ENCODE measurements at places on chromosomes 2 and 18.

GRCh38 chr2:200264631-200265030 is 41.9 kb upstream of the SPATS2L start:
- no peak for DNase-seq

- DNase-seq = no peak
Observed at GRCh38 chr2:181910028-181910831, 18.7 kb downstream of the ITPRID2 start.

- DNase-seq = no peak
Observed at GRCh38 chr2:170361090-170361936, 183.4 kb downstream of the MYO3B start.

GRCh38 chr2:65458999-65459398 is 26.6 kb upstream of the SPRED2 start:
- no peak for DNase-seq

DNA sequence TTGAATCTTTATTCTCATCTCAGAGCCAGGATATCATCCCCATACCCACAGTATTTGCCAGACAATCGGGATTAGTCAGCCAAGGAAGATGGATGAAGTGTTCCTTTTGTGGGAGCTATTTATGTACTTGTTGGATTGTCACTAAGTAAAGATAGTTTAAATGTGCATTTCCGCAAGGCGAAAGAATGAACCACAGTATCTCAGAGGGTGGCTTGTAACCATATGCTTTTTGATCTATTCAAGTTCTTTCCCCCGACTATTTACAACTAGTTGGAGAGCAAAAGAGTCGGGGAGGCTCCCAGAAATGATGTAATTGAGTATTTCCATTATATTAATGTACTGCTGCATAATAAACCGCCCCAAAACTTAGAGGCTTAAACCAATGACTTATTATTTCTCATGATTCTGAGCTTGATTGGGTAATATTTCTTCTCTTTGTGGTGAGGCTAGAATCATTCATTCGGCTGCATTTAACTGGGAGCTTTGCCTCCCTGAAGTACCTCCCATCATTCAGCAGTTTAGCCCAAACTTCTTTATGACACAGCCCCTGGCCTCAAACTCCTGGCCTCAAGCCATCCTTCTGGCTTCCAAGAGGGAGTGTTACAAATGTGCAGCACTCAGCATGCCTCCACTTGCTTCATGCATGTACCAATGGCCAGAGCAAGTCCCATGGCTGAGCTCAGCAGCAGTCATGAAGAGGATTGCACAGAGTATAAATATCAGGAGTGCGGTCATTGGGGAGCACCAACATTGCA is 423.7 kb downstream of the METTL4 start:
- DNase-seq = no peak

DNA sequence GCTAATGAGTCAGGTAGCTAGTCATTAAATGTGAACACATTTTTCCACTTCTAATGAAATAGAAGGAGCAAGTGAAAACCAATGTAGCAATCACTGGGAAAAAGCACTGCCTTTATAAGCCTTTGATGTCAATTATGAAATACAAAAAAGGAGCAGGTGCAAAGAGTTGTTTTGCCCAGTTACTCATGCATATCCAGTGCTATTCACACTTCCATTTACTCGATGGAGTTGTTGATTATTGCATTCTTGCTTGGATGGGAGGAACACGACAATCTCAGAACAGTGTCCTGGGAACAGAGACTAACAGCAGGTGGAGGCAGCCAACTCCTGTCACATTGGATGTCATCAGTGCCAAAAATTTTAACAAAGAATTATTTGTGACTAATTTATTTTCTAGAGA is 372.5 kb downstream of the CBLN2 start:
- no peak for DNase-seq

GRCh38 chr2:206971805-206972204 is 32.5 kb downstream of the CPO start:
- peak; percentile 74 for DNase-seq

- DNase-seq = no peak
Observed at GRCh38 chr2:103293067-103293741, 531.4 kb downstream of the TMEM182 start.

GRCh38 chr2:11011359-11011758 is 99.6 kb downstream of the KCNF1 start:
- no peak for DNase-seq

GRCh38 chr18:44096016-44096415 is 584.7 kb upstream of the SETBP1 start:
- no peak for DNase-seq

DNA sequence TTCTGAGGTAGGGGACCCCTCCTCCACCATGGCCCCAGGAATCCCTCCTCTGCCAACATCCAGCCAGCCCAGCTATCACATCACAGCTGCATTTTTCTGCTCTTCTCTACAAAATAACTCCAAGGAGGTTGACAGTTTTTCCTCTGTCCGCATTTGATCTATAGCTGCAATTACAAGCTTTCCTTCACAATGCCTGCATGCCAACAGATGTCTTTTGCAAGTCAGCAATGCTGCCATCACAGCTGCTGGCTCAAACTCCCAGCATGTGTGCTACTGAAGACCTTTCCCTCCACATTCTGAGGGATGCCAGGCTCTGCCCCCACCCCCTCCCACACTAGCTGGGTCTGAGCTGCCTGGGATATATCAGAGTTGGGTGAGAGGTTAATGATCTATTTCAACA is 51.7 kb downstream of the MCFD2 start:
- DNase-seq = no peak

DNA sequence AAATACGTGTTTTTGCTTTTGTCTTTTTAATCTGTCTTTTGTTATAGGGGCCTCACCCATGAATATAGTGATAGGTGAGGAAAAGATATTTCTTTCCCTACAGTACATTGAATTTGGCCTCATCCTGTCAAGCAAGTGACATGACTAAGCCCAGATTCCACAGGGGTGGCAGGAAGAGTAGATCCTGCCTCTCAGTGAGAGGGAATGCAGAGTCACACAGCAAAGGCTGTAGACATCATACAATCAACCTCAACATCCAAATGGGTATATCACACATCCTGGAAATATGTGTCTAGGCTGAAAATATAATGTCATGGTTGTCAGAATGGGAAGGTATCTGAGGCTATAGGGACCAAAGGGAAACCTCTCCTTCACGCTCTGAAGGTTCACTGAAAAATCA is 269.6 kb downstream of the CDH20 start:
- DNase-seq = no peak

- no peak for DNase-seq
Observed at GRCh38 chr2:176656038-176656775, 387.0 kb downstream of the MTX2 start.

GRCh38 chr2:210435439-210435838 is 41.1 kb downstream of the LANCL1 start:
- DNase-seq = no peak

GRCh38 chr18:27862041-27862682 is 314.8 kb downstream of the CDH2 start:
- no peak for DNase-seq

DNA sequence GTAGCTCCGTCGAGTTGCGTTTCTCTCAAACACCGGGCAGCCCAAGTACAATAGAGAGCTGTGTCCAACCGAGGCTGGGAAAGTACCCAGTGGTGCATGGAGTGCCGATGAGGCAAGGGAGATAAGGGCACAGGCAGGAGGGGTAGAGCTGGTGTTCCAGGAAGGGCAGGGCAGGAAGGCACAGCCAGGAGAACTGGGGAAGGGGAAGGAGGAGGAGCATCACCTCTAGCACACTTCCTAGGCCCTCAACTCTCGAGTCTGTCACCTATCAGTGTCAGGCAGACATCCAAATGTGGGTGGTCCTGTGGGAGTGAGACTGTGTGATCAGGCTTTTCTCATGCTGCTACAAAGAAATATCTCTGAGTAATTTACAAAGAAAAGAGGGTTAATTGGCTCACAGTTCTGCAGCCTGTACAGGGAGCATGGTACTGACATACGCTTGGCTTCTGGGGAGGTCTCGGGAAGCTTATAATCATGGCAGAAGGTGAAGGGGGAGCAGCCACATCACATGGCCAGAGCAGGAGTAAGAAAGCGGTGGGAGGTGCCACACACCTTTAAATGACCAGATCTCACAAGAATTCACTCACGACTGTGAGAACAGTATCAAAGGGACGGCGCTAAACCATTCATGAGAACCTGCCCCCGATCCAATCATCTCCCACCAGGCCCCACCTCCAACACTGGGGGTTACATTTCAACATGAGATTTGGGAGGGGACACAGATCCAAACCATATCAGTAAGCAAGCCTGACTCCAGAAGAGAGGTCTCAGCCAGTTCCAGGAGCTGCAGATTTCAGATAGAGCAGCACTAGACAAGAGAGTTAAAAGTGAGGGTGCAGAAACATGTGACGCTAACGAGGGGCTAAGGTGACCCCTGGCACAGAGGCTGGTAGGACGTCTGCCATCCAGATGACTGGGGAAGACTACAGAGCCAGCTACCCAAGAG is 75.7 kb downstream of the MBOAT2 start:
- no peak for DNase-seq

GRCh38 chr2:138452324-138452723 is 49.2 kb upstream of the SPOPL start:
- no peak for DNase-seq

DNA sequence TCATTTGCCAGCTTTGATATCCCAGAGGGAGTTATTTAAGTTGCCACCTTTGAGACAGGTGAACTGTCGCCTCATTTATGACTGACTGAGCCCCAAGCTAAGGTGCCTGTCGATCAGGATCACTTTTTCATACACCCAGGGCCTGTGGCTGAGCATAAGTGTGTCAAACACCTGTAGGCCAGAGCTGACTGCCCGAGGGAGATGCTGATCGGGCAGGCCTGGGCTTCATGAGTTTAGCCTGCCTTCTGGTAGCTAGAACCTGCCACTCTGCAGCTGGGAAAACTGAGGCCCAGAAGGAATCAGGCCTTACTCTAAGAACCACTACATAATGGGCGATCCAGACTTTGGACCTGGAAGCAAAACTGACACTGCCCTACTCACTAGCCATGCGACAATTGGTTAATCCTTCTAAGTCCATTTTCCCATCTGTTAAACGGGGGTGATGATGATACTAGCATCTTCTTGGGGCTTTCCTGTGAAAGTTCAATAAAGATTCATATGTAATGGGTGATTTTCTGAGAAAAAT is 188.7 kb upstream of the GLI2 start:
- DNase-seq = no peak

DNA sequence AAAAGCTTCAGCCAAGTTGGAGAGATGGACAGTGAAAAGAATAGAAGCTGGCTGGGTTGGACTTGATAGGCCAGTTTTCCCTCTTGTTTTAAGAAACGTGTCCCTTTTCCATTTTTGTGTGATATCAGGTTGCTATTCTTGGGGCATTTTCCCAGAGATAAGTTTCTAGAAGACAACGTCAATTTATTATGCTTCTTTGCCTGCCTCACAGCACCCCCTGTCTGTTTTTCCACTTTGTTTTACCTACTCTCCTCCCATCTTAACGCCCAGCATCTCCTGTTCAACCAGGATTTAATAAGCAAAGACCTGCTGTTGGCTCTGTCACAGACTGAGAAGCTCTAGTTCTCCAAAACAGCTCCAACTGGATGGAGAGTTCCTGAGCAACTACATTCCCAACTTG is 317.8 kb upstream of the ZNF521 start:
- no peak for DNase-seq

- DNase-seq = no peak
Observed at GRCh38 chr2:120317916-120318315, 28.0 kb upstream of the INHBB start.

- no peak for DNase-seq
Observed at GRCh38 chr2:177633111-177633510, 240.5 kb downstream of the AGPS start.

DNA sequence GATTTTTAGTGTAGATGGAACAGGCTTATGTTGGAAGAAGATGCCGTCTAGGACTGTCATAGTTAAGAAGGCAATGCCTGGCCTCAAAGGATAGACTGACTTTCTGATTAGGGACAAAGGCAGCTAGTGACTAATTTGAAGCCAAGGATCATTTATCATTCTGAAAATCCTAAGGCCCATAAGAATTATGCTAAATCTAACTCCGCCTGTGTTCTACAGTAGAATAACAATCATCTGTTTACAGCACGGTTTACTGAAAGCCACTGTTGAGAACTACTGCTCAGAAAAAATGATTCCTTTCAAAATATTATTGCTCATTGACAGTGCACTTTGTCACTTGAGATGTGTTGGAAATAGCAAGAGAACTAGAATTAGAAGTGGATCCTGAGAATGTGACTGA is 44.5 kb downstream of the BABAM2 start:
- DNase-seq = no peak

DNA sequence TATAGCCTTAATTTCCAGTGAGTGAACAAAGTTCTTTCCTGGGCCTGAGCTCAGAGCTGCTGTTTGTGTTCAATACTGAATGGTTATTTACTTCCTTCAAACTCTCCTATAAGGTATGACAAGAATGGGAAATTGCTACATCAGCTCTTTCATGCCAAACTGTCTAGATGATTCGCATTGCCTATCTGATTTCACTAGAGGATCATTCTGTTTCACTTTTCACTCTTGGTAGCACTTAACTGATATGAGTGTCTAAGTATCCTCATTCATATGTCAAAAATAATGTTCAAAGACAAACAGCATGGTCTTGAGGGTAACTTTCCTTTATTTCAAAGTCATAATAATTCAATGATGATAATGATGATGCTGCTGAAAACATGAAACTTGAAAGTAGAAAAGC is 32.9 kb upstream of the SCG2 start:
- no peak for DNase-seq

DNA sequence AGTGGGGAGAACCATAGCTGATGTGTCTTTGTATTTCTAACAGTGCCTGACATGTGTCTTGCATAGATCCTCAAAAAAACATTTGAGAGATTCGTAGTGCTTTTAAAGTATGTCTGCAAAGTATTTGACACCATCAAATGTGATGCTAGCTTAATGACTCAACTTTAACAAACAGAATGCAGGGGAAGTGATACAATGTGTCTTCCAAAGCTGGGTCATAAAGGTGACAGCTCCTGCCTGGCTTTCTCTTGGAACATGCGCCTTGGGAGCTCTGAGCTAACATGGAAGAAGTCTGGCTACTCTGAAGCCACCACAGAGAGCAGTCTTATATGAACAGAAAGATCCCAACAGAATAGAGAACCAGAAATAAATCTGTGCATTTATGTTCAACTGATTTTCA is 78.2 kb downstream of the C1D start:
- DNase-seq = no peak

DNA sequence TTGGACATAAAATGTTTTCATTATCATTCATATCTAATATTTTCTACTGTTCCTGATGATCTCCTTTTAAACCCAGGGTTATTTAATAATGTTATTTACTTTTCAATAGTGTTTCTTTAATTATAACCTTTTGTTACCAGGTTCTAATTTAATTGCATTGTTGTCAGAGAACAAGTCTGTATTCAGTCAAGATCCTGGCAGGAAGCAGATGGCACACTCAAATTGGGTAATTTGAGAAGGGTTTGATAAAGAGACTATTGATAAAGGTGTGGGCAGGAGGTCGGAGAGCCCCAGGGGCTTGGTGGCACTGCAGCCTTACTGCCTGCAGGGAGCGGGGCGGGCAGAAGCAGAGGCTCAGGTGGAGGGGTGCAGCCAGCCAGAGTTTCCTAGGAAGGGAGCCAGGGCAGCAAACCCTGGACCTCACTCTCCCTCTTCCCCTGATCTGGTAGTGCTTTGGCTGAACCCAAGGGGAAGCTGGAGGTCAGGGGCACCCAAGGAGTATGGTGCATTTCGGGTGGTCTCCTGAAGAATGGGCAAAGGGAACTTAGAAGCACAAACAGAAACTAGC is 2.3 kb upstream of the KIF1A start:
- no peak for DNase-seq
